ENCODE measurements at places on chromosomes 3 and 15.

DNA sequence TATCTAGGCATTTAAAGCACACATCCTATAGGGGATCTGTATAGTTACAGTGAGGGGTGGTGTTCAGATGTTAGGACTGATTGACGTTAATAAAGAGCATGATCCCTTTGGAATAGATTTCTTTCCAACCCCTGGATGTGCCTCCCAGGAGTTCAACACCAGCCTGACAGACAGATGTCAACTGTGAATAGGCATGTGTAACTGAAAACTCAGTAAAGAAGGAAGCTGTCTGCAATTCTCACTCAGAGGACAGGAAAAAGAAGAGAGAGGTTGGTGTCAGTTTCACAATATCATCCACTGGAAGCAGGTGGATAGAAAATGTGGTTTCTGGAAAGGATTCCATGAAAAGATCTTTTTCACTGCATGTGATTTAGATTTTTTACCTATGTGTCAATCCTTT lies 396.3 kb downstream of the NSUN3 start:
- no peak for DNase-seq

- DNase-seq, result peak; percentile 38
Observed at GRCh38 chr15:92118162-92118935, 264.8 kb downstream of the SLCO3A1 start.

DNA sequence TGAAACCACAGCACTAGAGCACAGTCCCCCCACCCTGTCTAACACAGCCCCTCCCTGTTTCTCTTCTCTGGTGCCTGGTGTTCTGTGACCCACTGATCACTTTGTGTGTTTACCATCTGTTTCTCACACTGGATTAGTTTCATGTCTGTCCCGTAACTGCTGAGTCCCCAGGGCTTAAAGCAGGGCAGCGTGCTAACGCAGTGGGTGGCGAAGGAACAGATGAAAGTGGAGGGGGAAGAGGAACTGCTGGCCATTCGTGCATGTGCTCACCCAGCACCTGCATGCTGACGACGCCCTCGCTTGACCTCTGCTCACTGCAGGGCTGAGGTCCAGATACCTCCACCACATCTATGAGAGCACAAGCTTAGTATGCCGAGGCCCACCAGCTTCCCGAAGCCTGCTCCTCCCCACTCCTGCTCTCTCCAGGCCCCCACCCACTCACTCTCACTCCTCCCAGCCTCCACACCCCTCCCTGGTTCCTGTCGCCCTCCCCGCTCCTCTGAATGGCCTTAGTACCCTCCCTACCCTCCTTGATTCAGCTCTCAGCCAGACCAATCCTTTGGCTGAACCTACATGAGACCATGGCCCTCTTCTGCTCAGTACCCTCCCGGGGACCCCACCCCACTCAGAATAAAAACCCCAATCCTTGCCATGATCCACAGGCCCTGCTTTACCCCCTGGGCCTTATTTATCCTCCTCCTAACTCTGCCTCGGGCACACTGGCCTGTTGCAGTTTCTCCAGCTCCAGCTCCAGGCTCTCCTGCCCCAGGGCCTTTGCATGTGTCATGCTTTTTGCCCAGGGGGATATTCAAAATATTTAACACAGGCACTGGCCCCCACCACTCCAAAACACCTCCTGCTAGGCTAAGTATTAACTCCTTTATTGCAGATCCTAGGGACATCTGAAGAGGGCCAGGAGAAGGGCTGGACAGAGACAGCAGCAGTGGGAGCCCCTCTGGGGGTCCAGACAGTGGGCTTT lies 15.1 kb upstream of the IQSEC1 start:
- no peak for DNase-seq

- DNase-seq, result no peak
Observed at GRCh38 chr15:100111125-100112060, 230.4 kb downstream of the ADAMTS17 start.

DNA sequence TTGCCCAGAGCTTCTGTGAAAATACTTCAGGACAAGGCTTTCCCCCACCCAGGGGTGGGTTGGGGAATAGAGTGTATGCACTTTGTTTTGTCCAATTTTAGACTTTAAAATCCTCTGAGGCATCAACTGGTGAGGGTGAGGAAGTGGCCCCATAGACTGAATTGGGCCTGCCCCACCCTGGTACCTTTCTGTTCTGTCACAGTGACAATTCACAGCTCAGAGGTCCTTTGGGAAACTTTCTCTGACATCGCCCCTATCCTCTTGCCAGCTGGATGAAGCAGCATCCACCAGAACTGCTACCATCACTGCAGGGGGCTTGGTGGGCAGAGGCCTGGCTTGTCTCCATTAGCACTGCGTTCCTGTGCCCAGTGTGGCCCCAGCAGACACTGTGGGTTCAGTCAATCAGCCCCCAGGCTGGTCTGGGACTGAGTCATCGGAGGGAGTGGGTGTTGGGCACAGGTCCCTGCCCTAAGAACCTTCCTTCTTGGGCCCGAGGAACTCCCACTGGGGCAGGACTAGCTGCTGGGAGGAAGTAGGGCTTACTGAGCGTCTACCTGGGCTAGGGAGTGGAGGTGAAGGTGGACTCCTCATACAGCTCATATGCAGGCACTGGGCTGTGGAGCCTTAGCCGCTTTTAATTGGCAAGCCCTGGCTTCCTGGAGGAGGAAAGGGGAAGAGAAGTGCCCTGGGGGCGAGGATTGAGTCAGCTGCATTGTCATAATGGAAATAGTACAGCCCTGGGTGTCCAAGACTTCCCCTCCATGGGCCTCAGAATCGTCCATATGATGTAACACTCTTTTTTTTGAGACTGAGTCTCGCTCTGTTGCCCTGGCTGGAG lies 1.5 kb upstream of the PPM1M start:
- DNase-seq, result peak; percentile 79

All from adipocyte (in vitro differentiated cells).